ENCODE measurements at places on chromosomes 2 and 18. TPM values are rescaled to one million over a fixed set of nuclear protein-coding genes. Genes with fewer than 3 reads are reported as not detected.

WDR43 gene
- total RNA-seq, result 68.4 TPM

GRCh38 chr2:122019724-122020123 lies 264.3 kb downstream of the TSN start:
- no peak for DNase-seq

- DNase-seq, result no peak
Measured at GRCh38 chr2:47422560-47422959, 19.6 kb downstream of the MSH2 start.

- DNase-seq, result no peak
Measured at GRCh38 chr2:150876251-150876950, 385.3 kb downstream of the RBM43 start.

- no peak for DNase-seq
Measured at GRCh38 chr18:32867330-32867729, 94.5 kb upstream of the KLHL14 start.

GRCh38 chr2:45046786-45047185 lies 37.5 kb upstream of the SIX2 start:
- no peak for DNase-seq

DNA sequence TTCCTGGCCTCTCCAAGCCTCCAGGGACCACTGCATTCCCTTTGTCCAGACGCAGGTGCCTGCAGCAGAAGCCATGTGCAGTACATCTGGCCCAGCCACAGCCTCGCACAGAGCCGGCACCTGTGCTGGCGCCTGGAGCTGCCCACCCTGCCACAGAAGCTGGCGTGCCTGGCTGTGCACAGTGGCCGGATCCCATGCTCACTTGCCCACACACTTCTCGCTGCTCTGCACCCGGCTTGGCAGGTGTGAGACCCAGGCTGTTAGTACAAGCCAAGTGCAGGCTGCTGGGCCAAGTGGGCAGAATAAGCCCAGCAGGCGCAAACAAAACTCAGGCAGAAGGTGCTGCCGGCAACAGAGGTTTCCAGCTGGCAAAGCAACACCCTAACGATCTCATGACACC lies 124.5 kb upstream of the CCDC150 start:
- no peak for DNase-seq

- DNase-seq, result no peak
Measured at GRCh38 chr2:220117025-220117424, 489.6 kb downstream of the SLC4A3 start.

GRCh38 chr2:23412556-23413155 lies 27.7 kb downstream of the KLHL29 start:
- no peak for DNase-seq

DNA sequence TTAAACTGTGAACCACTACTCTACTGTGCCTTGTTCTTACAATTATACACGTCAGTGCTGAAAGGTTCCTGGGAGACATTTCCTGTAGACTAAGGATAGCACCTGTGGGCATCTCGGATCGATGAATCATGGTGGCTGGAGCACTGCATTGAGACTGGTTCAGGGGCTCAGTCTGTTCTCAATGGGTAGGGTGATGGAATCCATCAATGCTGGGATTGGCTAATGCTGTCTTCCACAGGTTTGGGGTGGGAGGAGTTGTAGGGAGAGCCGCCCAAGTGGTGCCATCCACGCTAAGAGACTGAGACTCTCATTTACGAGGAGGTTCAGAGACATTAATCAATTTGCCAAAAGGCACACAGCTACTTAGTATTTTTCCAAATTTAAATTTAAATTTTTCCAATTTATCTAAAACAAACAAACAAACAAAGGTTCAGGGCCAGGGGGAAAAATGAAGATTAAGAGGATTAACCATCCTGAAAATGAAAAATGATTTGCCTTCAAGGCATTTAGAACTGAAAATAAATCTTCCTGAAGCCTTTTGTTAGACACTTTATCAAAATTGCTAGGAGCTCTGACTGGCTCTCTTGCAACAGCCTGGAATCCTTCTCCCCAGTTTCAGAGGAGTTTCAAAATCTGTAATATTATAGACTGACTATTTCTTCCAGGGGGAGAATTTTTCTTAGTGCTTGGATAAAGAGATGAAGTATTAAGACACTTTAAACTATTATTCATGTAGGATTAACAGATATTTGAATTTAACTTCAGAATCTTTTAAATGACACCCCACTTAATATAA lies 359.2 kb downstream of the TGIF1 start:
- no peak for DNase-seq

GRCh38 chr2:84963692-84964405 lies 7.1 kb upstream of the KCMF1 start:
- no peak for DNase-seq

All from T-cell (primary cell).